Activated CD8-positive, alpha-beta memory T cell treated with anti-CD3 and anti-CD28 coated beads for 1 hour (primary cell): ENCODE measurements at places on chromosomes 2 and 18.

DNA sequence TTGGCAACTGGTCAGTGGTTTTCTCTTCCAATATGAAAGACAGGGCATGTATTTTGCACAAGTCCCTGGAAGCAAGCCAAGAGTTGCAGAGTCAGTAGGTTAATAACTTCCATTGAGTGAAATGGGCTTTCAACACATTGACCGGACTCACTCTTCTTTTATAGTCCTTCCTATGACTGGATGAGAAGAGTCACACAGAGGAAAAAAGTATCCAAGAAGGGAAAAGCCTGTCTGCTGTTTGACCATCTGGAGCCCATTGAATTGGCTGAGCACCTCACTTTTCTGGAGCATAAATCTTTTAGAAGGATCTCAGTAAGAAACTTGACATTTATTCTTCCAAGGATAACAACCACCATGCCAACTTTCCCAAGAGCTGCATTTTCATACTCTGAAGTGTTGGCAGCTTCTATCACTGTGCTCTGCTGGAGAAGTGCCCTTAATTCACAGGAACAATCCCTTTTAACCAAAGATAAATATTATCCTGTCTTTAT, 45.4 kb downstream of the RASGRP3 start:
- DNase-seq, result no peak

- no peak for DNase-seq
Observed at GRCh38 chr2:162477011-162477410, 133.1 kb downstream of the GCA start.

DNA sequence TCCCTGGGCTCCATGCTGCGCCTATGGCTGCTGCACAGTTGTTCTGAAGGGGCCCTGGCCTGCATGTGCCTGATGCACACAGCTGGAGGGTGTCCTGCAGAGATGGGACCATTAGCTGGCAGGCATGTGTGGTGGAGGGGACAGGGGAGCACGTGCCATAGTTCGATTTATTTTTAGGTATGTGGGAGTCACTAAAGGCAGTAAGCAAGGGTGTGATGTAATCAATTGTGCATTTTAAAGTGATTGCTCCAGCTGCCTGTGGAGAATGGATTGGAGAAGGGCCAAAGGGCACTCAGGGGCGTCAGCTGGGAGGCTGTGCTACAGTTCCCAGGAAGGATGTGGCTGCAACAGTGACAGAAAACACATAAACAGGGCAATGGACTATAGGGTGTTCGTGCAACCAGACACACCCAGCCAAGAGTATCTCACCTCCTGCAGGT, 205.1 kb downstream of the ARL4C start:
- DNase-seq, result no peak

DNA sequence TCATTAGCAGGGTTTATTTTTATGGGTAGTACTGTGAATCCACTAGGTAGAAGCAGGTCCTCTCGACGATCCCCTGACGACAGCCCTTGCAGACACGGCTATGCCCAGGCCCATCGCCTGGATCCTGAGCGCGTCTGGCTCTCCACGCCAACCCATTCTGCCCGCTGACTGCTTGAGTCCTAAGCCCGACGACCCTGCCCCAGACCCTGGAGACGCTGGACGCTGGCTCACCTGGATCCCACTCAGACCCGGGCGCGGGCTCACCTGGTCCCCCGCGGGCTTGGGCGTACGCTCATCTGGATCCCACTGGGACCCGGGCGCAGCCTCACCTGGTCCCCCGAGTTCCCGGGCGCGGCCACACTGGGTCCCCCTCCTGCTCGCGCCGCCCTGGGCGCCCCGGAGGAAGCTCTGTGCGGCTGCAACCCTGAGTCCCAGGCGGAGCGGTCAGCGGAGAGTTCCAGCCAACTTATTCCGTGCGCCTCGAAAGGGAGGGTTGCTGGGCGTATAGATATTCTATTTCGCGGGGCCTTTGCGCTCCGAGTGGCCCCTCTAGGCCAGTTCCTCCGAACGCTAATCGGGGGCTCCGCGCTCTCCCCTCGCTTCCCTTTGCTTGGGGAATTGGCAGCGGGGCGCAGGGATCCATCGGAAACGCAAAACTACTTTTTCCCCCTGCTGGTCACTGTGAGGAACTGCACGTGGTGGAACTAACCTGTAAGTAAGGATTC, 22.4 kb upstream of the RMP24 start:
- DNase-seq, result no peak

GRCh38 chr2:120323214-120323613, 22.7 kb upstream of the INHBB start:
- no peak for DNase-seq

DNA sequence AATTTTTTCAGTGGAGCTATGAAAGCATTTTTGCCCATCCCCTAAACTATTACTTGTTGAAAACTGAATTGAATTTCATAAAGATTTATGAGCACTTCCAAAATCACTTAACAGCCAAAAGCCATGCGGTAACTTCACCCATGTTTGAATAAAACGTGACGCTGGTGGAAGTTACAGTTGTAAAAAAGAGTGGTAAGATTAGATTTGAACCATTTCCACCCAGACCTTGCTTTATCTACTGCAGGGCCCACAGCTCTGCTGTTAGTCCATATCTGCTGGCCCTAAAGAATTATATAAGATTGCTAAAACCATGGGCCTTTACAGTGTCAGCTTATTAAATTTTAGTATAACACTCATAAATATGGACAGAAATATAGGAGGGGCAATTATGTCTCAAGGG, 15.5 kb upstream of the ITGA4 start:
- no peak for DNase-seq

DNA sequence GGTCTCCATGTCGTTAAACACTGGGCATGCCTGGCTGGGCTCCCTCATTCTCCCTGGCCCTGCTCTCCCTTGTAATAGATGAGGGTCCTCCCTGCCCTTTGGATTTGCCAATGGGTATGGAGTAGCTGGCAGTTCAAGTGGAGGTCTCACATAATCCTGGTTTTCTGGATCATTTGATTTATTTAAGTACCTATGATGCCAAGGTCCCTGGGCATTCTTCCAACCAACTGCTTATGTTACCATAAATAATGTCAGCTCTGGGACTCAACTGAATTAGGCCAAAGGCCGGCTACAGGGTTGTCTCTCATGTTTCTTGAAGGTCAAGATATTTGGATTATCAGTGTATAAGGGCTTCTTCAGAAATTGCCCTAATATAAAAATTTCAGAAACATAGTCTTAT, 104.9 kb upstream of the LYPD6 start:
- no peak for DNase-seq

GRCh38 chr2:238561230-238561629, 134.5 kb downstream of the ASB1 start:
- DNase-seq, result no peak

- DNase-seq, result no peak
Observed at GRCh38 chr2:240494194-240494793, 58.8 kb downstream of the GPC1 start.

DNA sequence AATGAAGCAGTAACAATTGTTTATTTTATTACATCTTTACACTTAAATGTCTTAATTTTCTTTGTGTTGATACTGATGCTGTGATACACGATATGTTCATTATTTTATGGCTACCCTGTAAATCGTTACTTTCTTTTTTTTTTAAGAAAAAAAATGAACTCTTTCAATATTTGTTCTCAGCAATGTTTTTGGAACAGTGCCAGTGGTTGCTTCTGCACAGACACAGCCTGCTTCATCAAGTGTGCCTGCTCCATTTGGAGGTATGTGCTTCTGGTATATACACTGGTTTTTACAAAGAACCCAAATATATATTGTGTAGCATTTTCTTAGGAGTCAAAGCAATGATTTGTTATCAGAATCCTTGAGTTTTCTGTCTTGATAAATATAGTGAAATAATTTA, 62.2 kb upstream of the SCYGR2 start:
- DNase-seq, result no peak

DNA sequence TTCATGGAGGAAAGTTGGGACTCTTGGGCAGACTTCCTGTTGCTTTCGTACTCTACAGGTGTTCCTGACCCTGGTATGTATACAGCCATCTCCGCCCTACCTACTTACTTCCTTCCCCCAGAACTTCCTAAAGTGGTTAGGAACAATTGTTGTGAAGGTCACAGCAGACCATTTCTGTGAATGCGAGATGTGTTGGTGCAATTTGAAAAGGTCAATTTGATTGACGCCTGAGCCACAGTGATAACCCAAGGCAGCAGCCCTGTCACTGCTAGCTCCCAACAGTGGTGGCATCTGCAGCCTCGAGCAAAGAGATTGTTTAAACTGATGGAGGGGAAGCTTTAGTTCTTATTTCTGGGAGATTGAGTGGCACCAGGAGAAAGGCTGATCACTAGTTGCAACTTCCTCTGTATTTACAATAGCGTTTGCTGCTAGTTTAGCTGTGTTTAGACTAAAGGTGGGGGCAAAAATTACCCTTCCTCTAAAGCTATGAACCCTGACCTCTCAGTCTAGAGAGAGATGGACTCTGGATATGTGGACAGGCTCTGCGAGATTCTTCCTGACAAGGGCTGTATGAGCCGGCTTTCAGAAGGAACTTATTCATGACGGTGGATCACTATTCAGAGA, 78.3 kb upstream of the MAP4K3 start:
- no peak for DNase-seq

- no peak for DNase-seq
Observed at GRCh38 chr2:188978291-188979081, 4.3 kb downstream of the COL3A1 start.

DNA sequence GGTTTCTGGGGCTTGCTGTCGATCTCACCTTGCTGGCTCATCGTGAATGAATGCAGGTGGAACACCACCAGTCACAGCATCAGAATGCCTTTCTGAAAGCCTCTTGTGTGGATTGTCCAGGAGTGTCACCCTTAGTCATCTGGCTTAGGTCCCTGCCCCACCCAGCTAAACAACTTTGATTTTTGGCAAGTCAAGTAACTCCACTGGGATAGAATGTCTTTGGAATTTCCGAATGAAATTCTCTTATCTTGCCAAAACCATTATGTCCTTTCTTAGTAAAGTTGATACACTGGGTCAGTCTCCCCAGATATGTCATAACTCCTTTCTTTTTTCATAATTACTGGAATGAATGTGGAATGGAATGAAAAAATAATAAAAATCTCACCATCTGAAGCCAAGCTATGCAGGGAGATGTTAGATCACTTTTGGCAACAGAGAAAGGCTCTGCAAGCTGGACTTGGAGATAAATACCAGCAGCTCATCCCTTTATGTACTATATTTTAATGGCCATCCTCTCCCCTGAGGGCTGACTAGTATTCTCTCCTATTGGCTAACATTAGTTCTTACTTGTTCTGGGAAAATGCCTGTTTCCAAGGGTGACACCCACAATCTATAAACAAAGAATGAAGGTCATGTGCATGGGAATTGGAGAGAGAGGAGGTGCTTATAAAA, 35.4 kb downstream of the INSIG2 start:
- DNase-seq, result no peak

DNA sequence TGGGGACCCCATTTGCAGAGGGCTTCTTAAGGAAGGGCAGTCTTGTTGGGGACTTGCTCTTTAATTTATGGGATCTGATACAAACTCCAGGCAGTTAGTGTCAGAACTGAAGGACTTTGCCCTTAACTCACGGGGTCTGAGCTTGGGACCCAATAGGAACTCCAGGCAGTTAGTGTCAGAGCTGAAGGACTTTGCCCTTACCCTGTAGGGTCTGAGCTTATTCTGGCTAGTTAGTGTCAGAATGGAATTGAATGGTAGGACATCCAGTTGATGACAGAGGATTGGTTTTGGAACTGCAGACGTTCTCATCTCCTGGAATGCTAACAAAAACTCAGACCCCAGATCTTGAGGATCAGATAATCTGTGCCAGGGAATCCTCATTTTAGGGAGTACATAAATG, 256.9 kb upstream of the COPS8 start:
- no peak for DNase-seq
